ENCODE measurements at places on chromosomes 5 and 9.

GRCh38 chr9:99076483-99077171, 28.3 kb upstream of the TGFBR1 start:
- no peak for DNase-seq

- DNase-seq = no peak
Observed at GRCh38 chr9:2758162-2758897, 41.0 kb downstream of the KCNV2 start.

- DNase-seq = no peak
Observed at GRCh38 chr5:157116483-157116954, 7.7 kb upstream of the HAVCR2 start.

- DNase-seq = peak; percentile 45
Observed at GRCh38 chr9:124286292-124286931, 28.7 kb downstream of the NEK6 start.

DNA sequence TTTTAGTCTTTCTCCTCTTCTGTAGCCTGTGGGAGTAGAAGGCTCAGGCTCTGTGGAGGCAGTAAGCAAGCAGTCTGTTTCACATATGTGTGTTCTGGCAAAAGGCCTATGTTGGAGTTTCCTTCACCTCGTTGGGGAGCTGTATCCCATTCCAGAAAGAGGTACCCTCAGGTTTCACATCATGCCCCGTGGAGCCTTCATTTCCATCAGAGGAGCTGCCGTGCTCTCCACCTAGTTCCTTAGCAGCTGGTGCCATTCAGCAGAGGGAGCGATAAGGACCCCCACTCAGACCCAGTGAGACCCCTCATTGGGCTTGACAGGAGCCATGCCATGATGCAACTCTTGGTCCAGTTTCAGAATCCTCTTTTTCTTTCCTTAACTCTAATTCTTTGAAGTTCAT, 50.6 kb upstream of the ANGPTL2 start:
- DNase-seq = no peak

- no peak for DNase-seq
Observed at GRCh38 chr5:124461157-124461556, 285.3 kb downstream of the ZNF608 start.

GRCh38 chr5:96297867-96298266, 135.2 kb downstream of the PCSK1 start:
- no peak for DNase-seq

DNA sequence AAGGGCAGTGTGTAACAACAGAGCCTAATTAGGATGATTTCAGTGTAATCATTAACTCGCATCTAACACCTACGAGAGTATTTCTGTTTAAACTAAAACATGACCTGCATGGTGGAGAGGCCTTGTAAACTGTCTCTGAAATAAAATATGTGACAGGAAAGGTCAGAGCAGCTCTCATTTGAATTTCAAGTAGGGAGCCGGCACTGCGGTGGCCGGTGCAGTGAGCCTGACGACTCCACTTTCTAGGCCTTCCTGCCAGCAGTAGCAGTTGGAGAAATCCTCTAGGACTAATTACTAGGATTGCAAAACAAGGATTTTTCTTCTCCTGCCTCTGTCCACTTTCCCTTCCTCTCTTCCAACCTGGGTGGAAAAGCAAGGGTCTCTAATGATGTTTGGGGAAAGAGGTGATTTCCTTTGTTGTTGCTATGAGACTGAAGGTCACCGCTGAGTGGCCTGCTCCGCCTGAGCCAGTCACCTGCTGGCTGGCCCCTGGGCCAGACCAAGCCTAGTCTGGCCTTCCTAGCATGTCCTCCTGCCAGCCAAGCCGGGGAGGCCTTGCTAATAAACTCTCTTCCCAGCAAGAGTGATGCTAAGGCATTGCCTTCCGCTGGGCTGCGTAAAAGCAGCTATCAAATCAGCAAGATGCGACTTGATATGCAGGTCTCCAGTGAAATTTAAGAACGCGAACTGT, 245.7 kb downstream of the PSAT1 start:
- DNase-seq = no peak

Measured in activated CD4-positive, alpha-beta T cell treated with anti-CD3 and anti-CD28 coated beads, Interleukin-2, amount 50 U/mL, for 24 hours (primary cell).